ENCODE measurements at places on chromosomes 4 and X.

DNA sequence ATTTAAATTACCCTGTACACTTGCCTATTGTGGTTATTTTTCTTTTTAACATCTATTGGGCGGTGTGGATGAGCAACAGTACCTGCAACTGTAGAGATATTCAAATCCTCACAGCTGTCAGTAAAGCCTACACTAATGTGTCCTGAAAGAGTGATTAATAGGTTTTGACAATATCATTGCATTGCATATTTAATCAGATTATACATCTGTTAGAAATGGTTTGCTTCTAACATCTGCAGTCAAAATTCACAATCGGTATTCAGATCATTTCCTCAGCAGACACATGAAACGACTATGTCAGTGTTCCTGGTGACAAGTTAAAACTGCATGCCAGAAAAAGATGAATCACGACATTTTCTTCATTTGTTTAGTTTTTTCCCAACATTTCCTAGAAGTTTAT is 254.6 kb upstream of the EPHA5 start:
- no peak for DNase-seq

DNA sequence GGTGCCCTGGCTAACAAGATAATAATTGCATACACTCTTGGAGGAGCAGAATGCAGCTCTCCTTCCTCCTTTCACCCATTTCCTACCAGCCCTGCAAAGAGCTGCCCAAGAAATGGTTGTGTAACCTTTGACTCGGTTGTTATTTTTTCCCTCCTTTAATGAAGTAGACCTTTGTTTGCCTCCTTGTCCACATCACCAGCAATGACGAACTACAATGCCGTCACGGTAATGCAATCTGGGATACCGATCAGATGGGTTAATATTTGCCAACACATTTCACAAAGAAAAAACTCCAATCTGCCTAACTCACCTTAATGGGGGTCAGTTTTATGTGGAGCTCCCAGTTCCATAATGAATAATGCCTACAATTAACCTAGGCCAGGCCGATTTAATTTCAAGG is 32.0 kb downstream of the GPRIN3 start:
- no peak for DNase-seq

- DNase-seq: no peak
These were observed 11.0 kb upstream of the CXCL2 start for GRCh38 chr4:74109870-74110605.

DNA sequence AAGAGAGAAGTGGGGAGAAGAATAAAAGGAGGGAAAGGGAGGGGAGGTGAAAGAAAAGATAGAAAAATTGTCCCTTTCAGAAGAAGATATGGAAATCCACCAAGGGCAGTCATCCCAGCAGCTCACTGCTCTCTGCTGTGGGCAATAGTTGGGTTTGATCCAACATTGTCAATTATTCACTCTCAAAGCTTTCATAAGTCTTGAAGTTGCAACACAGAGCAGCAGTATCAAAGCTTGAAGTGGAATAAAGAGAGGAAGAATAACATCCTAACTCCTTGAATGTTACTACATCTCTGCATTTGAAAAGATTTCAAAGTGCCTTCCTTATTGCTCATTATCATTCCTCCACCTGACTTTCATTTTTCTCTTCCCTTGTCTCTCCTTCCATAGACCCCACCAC is 62.3 kb upstream of the HHIP start:
- DNase-seq: no peak

GRCh38 chr4:5292101-5292500 is 240.8 kb downstream of the STK32B start:
- no peak for DNase-seq

- no peak for DNase-seq
These were observed 25.0 kb downstream of the AFF1 start for GRCh38 chr4:86959588-86960500.

DNA sequence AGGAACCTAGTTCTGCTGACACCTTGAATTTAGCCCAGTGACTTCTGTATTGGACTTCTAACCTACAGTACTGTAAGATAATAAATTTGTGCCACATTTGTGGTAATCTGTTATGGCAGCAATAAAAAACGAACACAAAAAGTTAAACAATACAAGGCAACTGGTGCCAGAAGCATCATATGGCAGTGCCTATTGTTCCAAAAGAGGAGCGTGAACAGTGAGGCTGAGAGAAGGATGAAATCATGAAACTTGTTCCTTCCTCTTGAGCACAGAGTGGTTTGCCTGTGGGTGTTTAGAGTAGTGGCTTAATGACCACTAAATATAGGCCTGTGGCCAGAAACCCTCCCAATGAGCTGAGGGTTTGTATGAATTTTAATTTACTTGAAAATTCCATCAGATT is 69.7 kb upstream of the PGRMC2 start:
- DNase-seq: no peak

- DNase-seq: no peak
These were observed 163.5 kb upstream of the GYPA start for GRCh38 chr4:144304025-144304424.

DNA sequence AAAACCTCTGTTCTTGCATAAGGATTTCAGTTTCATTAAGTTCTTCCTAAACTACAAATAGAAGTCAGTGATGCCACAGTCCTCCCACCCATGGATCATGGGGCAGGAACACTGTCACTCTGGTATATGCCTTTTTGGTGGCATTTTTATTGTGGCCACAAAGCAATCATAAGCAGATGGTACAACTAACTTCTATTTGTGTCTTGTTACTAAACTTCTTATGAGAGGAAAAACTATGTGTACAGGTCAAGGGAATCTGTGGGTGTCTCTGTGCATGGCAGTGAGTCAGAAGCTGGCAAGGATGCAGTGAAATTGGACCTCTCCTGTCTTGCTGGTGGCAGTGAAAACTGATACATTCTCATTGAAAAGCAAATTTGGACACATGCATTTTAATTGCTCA is 245.0 kb upstream of the GPC4 start:
- DNase-seq: no peak

GRCh38 chr4:83272900-83273299 is 11.7 kb downstream of the COQ2 start:
- no peak for DNase-seq

DNA sequence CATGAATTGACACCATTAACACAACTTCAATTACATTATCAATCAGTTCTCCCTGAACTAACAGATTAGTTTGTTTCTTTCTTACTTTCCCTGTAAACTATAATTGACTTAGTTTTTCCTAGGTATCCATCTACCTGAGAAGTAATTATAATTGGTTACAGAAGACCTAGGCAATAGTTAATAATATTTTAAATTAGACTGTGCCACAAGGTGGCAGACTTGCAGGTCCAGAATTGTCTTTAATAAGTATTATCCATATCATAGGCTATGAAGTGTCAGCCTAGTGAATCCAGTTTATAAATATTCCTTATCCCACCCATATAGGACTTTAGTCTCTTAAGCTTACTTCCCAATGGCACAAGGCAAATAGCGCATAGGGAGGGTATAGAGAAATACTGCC is 48.9 kb upstream of the FAM47B start:
- no peak for DNase-seq

DNA sequence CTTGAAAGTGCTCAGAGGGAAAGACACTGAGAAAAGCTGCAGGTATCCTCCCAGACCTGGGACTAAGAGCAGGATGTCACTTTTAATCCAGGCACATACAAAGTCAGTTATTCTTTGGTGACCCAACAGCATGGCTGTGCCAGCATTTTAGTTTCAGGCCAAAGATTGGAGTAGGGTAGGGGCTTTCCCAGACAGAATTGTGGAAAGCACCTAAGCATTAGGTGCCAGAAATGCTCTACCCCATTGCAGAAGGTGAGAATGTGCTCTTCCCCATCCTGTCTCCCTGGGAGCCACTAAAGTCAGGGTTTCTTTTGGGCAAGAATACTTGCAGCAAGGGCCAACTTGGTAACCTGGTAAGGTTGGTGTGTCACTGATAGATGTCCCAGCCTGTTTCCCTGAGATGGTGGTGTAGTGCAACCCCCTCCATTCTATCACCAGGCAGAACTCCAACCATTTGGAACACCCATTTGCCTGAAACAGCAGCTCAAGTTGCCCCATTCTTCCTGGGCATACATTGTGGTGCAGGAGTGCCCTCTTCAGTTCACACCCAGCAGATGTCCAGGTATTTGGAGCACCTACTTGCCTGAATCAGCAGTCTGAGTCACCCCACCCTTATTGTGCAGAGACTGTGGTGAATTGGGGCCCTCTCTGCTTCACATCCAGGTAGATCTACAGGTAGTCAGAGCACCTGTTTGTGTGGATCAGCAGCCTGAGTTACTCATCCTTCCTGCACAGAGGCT is 183.5 kb downstream of the ZC4H2 start:
- DNase-seq: no peak

GRCh38 chrX:19342331-19342906 is 1.3 kb upstream of the PDHA1 start:
- DNase-seq: no peak

GRCh38 chr4:170758988-170759387 is 669.2 kb upstream of the AADAT start:
- no peak for DNase-seq
